ENCODE measurements at places on chromosomes 1 and 21.

GRCh38 chr1:117363571-117364048, 3.6 kb upstream of the MAN1A2 start:
- no peak for DNase-seq

GRCh38 chr1:171740987-171741871, 636 bp downstream of the VAMP4 start:
- peak; percentile 7 for DNase-seq

DNA sequence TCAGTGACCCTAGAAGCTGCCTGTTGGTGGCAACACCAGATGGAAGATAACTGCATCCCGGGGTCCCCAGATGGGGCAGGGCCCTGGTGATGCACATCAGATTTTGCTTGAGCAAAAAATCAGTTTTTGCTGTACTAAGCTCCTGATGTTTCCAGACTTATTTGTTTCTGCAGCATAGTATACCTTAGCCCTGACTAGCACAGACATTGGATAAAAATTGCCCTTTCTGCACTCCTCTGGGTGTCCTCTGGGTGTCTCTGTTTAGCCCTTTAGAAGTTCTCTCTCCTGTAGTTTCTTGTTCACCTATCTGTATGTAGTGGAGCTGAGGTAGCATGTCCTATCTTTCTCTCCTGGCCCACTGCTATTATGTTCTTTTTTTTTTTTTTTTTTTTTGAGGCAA, 30.3 kb upstream of the PLA2G2C start:
- DNase-seq, result peak; percentile 17

DNA sequence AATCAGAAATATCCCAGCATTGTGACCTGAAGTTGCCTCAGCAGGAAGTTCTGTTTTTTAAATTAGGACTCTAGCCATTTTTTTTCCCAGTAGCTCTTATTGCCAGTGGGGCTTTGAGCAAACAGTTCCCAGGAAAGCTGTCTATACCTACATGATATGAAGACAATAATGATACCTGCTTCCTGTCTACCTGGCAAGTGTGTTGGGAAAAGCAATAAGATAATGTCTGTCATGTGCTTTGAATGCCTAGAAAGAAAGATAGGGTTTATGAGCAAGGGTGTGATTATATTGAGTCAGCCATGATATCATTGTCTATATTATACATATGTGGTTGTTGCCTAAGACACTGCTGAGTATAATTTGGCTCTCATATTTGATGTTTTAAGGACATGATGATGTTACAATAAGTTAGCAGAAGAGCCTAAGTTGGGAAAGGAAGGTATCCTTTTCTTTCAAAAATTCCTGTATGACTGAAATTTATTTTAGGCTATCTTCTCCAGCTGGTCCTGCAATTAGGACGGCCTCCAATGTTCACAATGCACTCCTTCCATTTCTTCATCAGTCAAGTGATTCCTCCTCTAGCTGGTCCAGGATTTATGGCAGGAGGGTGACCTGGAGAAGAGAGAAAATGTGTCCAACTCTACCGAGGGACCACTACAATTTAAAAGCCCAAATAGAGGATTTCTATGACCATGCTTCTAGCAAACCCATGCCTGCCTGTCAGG, 99.6 kb upstream of the CDC42BPA start:
- DNase-seq, result no peak

- DNase-seq, result no peak
These were observed 14.2 kb downstream of the ABCA4 start for GRCh38 chr1:94106716-94107115.

GRCh38 chr1:232589812-232590743, 39.9 kb downstream of the SIPA1L2 start:
- DNase-seq, result no peak

DNA sequence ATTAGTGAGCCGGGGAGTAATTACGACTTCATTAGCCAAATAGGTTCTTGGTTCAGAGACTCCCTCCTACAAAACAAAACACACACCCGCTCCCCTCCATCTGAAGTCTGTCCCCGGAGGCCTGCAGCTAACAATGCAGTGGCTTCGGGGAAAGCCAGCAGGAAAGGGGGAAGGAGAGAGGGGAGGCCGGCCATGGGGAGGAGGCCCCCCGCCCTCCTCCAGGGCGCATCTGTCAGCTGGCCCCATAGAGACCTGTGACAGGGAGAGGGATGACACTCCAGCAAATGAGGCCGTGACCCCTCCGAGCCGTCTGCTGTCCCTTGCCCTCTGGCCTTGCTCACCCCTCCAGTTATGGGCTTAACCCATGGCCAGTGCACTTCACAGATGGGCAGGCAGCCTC, 12.1 kb upstream of the CNTN2 start:
- DNase-seq, result no peak

- peak; percentile 20 for DNase-seq
These were observed 14.4 kb downstream of the FHAD1 start for GRCh38 chr1:15261155-15262002.

GRCh38 chr21:36149788-36150711, 6.6 kb upstream of the DOP1B start:
- DNase-seq, result no peak

DNA sequence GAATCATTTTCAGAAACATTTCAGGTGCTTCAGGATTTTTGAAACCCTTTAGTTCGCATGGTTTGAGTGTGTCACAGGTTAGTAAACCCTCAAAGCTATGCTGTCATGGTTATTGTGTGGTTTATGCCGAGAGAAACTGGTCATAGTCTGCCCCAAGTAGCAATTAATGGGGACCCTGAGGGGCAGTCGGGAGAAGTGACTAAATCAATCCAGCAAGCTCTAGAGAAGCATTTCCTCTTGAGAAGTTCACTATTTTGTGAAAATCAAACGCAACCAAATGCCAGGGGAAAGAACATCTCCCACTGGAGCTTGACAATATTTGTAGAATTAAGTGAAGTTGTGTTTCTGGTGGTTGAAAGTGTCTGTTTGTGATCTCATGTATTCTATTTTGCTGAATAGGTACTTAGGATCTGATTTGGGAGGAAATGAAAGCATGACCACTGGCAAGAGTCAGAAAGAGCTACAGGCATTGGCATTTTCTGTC, 63.0 kb upstream of the BACH1 start:
- DNase-seq, result no peak

DNA sequence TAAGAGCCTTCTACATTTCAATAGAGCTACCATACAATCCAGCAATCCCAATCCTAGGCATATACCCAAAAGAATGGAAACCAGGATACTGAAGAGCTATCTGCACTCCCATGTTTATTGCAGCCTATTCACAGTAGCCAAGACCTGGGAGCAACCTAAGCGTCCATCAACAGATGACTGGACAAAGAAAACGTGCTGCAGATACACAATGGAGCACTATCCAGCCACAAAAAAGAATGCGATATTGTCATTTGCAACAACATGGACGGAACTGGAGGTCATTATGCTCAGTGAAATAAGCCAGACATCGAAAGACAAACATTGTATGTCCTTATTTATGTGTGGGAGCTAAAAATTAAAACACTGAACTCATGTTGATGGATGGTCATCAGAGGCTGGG, 115.3 kb downstream of the HLCS start:
- no peak for DNase-seq

- no peak for DNase-seq
These were observed 175.9 kb upstream of the ARHGEF16 start for GRCh38 chr1:3278416-3279181.

DNA sequence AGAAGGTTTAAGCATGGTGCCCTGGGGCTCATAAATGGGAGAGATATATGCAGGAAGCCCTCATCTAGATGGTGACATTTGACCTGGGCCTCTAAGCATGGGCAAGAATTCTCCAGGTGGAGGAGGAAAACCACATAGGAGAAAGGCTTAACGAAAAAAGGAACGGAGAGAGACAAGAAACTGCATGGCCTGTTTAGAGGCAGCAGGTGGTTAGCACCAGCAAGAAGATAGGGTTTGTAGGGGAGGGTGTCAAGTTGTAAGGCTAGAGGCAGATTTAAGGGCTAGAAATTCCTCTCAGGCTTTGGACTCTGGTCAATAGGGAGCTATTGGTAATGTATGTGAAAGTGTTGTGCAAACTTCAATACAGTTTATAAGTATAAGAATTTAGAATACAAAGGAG, 8.2 kb upstream of the MAPKAPK2 start:
- no peak for DNase-seq

DNA sequence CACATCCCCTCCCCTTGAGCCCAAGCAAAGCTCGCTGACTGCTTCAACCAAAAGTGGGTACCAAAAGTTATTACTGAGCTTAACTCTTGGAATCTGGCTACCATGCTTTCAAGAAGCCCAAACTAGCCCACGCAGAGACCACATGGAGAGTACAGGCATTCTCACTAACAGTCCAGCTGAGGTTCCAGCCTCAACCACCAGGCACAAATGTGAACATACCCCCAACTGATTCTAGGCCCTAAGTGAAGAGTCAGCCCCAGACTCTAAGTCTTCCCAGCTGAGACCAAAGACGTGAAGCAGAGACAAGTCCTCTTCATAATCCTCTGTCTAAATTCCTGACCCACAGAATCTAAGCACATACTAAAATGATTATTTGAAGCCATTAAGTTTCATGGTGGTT, 36.8 kb downstream of the EVI5 start:
- no peak for DNase-seq

DNA sequence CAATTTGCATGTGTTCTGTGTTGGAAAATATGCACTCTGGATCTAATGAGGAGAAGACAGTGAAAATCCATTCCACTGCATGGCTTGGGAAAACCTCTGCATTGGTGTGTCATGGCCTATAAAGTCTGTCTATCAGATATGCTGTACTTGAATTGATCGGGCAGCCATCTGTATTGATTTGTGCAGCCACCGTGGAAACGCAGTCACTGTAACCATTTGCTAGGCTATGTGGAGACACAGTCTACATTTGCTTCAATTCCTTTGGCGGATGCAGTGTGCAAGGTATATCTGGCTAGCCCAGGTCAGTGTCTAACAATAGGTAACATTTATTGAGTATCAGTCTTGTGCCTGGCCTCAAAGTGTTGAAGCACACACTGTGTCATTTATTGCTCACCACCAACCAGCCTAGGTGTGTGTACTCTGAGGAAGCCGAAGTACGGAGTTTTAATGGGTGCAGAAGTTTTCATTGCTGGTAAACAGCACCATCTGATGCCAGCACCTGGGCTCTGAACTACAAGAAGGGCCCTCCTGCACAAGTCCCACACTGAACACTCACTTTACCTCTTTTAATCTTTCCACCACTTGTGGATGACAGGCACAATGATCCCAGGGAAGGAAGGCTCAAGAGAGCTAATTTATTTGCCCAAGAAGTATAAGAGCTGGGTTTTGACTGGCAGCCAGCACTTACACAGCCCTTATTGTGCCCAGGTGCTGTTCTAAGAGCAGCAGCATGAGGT, 83.4 kb downstream of the DAB1 start:
- no peak for DNase-seq

- no peak for DNase-seq
These were observed 23.8 kb downstream of the RPS27 start for GRCh38 chr1:154014154-154014907.

DNA sequence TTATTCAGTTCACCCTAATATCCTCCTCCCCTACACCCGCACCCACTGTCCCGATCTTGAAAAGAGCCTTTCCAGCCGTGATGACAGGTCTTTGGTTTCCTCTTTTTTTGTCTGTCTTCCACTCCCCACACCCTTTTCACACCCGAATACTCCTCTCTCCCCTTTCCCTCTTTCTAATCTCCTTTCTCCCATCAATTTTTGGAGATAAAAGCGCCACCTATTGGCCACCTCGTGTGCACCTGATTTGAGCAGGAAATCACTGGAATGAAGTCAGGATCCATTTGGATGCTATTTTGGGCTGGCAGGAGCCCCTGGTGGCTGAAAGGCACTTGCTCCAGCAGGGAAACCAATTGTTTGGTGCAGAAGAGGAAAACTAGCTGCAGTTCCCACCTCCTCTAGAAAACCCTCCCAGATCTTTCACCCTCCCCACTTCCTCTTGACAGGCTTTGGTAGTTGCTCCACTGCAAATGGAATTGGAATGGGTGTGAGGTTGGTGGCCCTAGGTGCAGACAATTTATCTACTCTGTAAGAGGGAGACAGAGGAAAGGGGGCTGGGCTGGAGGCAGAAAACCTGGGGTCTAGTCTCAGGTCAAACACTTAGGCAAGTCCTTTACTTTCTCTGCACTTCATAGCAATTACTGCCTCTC, 8.4 kb downstream of the FOXE3 start:
- DNase-seq, result peak; percentile 48

DNA sequence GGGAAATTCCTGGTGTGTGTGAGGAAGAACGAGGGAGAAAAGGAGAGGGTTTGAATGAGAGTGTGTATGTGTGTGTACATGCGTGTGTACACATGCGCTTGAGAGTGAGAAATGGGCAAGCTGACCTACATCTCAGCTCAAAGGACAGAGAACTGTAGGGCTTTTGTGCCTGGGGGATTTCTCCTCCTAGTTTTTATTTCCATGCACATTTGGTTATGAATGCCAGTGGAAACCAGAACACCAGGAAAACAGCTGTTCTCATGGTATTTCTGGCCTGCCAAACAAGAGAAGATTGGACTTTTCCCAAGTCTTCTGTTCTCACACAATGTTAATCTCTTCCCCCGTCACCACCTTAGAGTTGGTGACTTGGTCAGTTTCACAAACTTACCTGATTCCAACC, 45.2 kb downstream of the SLC44A3 start:
- DNase-seq, result no peak

DNA sequence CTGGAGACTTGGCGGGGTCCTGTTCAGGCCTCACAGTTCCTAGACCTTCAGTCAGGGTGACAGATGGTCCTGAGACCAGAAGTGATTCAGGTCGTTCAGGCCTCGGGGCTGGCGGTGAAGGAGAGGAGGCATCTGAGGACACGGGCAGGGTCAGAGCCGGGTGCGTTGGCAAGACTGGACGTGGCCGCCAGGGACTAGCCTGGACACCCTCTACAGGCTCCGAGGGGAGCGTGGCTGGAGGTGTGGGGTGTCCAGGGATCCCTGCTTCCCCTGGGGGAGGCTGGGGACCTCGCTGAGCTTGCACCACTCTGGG, 64.0 kb upstream of the TARDBP start:
- no peak for DNase-seq

DNA sequence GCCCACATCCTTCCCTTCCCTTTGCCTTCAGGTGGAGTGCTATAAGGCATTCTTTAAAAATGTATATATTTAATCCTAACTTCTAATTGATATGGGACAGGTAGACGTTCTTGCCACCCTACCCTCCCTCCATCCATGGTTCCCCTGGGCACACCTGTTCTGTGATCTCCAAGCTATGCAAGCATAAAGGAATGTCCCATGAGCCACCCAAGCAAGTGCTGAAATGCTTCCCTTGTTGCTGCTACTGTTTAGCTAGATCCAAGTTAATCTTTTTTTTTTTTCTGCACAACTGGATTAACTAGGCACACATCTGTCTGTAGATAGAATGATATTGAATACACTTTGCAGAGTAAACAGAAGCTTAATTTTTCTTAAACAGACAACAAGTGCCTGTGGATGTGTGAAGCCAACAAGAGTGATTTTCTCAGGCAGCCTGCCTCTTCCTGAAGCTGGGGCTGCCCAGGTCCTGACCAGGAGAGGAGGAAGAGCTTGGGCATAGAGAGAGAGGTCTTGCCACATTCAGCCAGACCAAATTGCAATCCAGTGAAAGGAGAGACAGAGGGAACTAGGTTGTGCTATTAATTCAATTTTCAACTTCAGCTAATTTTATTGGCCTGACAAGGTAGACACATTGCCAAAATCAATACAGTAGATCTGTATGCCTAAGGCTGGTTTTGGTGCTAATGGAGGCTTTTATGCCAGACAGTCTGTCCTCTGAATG, 28.2 kb upstream of the ATP1B1 start:
- DNase-seq, result no peak

All from H54 (cell line).